ENCODE measurements at places on chromosomes 5 and 9.

DNA sequence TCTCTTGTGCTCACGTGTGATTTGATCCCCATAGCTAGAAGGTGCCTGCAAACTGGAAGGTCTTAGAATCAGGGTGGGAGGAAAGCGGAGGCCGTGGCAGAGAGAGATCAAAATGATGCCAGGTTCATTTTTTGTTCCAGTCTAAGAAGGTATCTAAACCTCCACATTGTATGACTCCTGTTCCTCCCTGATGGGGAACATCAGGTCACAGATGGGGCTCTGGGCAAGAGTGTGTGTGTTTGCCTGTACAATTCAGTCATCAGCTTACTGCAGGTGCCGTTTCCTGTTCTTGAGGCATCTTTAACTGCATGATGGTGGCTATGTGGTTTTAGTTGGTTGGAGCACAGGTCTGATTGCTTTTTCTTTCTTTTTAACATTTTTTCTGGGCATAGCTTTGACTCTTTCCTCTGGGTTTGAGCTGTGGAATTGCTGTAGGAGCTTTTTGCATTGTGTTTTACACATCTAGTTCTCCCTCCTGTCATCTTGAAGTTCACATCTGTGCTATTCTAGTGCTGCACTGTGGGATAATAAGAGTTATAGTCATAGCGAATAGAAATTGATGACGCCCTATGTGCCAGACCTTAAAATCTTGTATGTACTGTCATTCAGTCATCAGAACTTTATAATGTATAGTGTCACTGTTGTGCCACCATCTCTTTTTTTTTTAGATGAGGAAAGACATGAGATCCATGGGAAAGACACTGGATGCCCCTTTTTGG, 30.8 kb downstream of the ARHGAP26 start:
- H3K27ac ChIP-seq, result peak overlapping the region; percentile 71
- no peaks in the 10 kb centered on the region for H3K27me3 ChIP-seq
- H3K4me3 ChIP-seq, result peak overlapping the region; percentile 27
- peak; percentile 74 for DNase-seq
- H3K36me3 ChIP-seq, result no peaks in the 10 kb centered on the region

GRCh38 chr9:82466616-82467260, 478.2 kb downstream of the SPATA31D1 start:
- no peaks in the 10 kb centered on the region for H3K4me1 ChIP-seq
- H3K4me3 ChIP-seq, result no peak overlapping the region
- no peak for DNase-seq

DNA sequence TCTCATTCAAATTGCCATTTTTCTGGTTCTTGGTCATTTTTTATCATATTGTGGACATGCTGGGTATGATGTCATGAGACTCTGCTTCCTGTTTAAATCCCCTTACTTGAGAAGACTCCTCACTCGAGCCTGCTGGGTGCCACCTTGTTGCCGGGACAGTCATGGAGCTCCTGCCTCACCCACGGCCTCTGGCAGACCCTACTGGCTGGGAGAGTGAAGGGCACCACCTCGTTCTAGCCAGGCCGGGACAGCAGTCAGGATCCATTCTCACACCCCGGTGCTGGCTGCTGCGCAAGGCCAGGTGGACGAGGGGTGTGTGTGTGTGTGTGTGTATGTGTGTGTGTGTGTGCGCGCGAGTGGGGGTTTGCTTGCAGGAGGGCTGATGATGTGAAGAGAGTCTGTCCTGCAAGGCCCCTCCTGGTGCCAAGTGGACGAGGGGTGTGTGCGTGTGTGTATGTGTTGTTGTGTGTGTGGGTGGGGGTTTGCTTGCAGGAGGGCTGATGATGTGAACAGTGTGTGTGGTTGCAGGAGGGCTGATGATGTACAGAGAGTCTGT, 4.4 kb downstream of the CEP72 start:
- no peak overlapping the region for H3K27ac ChIP-seq
- H3K4me1 ChIP-seq, result no peaks in the 10 kb centered on the region
- peaks cover 9% of the 10 kb centered on the region for H3K36me3 ChIP-seq
- DNase-seq, result no peak

DNA sequence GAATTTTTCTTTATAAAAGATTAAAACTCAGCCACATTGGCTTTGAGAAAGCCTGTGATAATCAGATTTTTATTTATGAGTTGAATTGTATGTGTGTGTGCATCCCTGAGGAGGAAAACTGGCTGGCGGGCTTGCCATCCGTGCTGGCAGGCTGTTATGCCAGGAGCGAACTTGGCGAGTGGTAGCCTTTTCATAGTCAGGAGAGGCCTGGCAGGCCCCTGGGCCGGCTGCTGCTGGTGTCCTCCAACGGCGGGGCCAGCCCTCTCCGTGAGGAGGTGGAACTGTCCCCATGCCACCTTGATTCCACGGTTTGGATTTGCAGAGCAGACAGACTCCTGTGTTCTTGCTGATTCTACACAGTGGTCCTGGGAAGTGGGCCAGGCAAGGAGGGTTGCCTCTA, 43.3 kb downstream of the ZNF618 start:
- no peak for DNase-seq
- H3K4me3 ChIP-seq, result no peak overlapping the region
- H3K4me1 ChIP-seq, result no peaks in the 10 kb centered on the region
- no peaks in the 10 kb centered on the region for H3K36me3 ChIP-seq
- H3K27me3 ChIP-seq, result no peaks in the 10 kb centered on the region

GRCh38 chr5:169181814-169182213, 119.1 kb downstream of the SLIT3 start:
- no peaks in the 10 kb centered on the region for H3K36me3 ChIP-seq
- no peak overlapping the region for H3K4me3 ChIP-seq
- H3K27ac ChIP-seq, result no peak overlapping the region
- H3K4me1 ChIP-seq, result no peaks in the 10 kb centered on the region

GRCh38 chr5:39186722-39187539, 32.4 kb downstream of the FYB1 start:
- DNase-seq, result no peak
- peaks cover 77% of the 10 kb centered on the region for H3K4me1 ChIP-seq
- no peaks in the 10 kb centered on the region for H3K27me3 ChIP-seq
- peak overlapping the region; percentile 72 for H3K27ac ChIP-seq
- H3K36me3 ChIP-seq, result no peaks in the 10 kb centered on the region

GRCh38 chr5:125597338-125597737, 825.9 kb upstream of the GRAMD2B start:
- DNase-seq, result no peak
- no peaks in the 10 kb centered on the region for H3K36me3 ChIP-seq
- H3K4me1 ChIP-seq, result no peaks in the 10 kb centered on the region
- no peak overlapping the region for H3K4me3 ChIP-seq

GRCh38 chr5:144219869-144220268, 49.2 kb downstream of the KCTD16 start:
- no peaks in the 10 kb centered on the region for H3K27me3 ChIP-seq
- DNase-seq, result no peak
- H3K36me3 ChIP-seq, result no peaks in the 10 kb centered on the region

DNA sequence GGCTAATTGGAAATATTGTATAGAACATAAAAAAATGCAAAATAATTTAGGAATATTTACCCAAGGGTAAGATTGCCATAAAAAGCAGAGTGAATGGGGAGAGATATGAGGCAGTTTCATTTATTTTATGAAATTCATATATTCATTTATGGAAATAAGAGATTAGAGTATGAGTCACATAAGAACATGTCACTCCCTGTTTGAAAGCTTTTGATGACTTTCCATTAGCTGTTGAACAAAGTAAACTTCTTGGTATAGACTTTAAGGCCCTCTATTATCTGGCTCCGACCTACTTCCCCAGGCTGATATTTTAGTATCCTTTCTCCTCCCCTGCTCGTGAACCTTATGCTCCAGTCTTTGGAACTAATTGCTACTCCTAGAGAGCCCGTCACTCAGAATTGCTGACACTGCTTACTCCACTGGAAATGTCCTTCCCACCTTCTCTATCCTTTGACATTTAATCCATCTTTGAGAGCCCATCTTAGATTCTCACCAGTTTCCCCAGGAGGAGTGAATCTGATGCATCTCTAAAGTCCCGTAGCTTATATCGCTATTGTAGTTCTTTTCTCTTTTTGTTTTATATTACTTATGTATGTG, 8.9 kb upstream of the ACTBL2 start:
- H3K36me3 ChIP-seq, result no peaks in the 10 kb centered on the region
- DNase-seq, result no peak
- H3K4me1 ChIP-seq, result peaks cover 18% of the 10 kb centered on the region
- H3K27me3 ChIP-seq, result no peaks in the 10 kb centered on the region
- no peak overlapping the region for H3K27ac ChIP-seq

DNA sequence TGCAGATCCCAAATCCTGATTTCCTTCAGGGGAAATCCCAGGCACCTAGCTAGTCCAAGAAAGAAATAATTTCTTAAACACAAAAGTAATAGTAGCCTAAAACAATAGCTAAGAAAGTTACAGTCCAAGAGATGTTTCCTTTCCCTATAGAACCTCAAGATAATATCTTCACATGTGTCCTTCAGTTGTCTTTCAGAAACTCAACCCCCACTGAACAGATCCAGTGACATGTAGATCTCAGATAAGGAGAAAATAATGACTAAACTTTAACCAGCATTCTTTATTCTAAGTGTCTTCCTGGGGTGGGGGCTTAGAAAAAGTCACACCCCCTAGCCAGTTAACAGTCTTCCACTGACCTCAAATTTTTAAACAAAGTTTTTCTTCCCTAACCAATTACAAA, 131.3 kb upstream of the ADRA1B start:
- H3K27me3 ChIP-seq, result peaks cover 11% of the 10 kb centered on the region
- no peak overlapping the region for H3K4me3 ChIP-seq
- no peaks in the 10 kb centered on the region for H3K4me1 ChIP-seq
- no peak overlapping the region for H3K27ac ChIP-seq
- DNase-seq, result no peak
- H3K36me3 ChIP-seq, result no peaks in the 10 kb centered on the region

- H3K27me3 ChIP-seq, result no peaks in the 10 kb centered on the region
- DNase-seq, result no peak
- H3K36me3 ChIP-seq, result no peaks in the 10 kb centered on the region
- H3K4me3 ChIP-seq, result no peak overlapping the region
- H3K27ac ChIP-seq, result no peak overlapping the region
Measured at GRCh38 chr9:1939926-1940368, 75.2 kb upstream of the SMARCA2 start.

GRCh38 chr9:126232461-126232860, 94.2 kb upstream of the MVB12B start:
- DNase-seq, result no peak
- no peak overlapping the region for H3K4me3 ChIP-seq
- no peak overlapping the region for H3K27ac ChIP-seq
- peaks cover 42% of the 10 kb centered on the region for H3K27me3 ChIP-seq
- H3K36me3 ChIP-seq, result no peaks in the 10 kb centered on the region

DNA sequence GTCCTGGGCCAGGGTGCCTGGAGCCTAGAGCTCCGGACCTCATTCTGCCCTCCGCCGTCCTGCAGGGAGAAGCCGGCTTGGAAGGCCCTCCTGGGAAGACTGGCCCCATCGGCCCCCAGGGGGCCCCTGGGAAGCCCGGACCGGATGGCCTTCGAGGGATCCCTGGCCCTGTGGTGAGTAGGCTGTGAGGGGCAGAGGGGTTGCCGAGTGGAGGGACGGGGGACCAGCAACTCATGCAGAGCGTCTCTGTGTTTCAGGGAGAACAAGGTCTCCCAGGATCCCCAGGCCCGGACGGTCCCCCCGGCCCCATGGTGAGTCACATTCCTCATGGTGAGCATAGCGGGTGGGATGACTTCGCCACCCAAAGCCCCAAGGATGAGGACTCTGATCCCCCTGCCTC, 62.0 kb upstream of the FCN2 start:
- no peaks in the 10 kb centered on the region for H3K27me3 ChIP-seq
- H3K27ac ChIP-seq, result no peak overlapping the region
- H3K4me1 ChIP-seq, result no peaks in the 10 kb centered on the region
- no peak overlapping the region for H3K4me3 ChIP-seq

DNA sequence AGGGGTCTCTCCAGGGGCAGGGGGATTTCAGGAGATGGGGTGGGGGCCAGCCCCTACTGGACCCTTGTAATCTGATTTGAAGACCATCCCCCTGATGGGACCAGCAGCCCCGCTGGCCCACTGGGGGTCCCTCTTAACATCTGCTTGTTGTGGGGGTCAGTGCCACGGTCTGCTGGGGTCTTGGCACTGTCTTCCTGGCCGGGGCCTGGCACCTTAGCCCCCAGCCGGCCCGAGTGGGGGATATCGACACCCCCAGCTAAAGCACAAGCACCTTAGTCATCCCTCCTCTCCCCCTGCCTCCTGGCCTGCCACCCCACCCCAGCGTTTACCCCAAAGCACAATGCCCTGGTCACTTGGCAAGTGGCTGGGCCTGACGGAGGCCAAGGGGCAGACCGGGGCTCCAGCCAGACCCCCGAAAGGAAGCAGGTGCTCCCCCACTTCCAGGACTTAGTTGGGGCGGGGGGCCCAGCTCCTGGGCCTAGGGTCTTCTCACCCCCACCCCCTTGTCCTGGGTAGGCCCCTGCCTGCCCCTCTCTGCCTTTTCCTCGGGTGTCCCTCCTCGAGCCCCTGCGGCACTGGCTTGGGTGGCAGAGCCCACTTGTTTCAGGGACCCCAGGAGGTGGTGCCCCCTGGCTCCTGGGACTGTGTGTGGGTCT, 1.4 kb upstream of the NFX1 start:
- H3K36me3 ChIP-seq, result peaks cover 3% of the 10 kb centered on the region
- no peak for DNase-seq
- peaks cover 44% of the 10 kb centered on the region for H3K4me1 ChIP-seq
- H3K4me3 ChIP-seq, result peak overlapping the region; percentile 88
- peak overlapping the region; percentile 100 for H3K27ac ChIP-seq

DNA sequence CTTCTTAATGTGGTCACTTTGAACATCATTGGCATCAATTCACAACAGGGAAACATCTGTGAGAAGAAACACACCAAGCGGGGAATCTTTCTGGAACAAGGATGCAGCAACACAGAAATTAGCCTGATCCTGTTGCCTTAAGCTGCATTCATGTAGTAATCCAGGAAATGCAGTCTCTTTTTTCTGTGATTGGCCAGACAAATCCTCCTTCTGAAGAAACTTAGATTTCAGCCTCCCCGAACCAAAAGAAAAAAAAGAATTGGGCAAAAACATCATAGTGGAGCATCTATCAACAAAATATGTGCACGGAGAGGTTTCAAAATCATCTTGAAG, 7.2 kb upstream of the XPA start:
- H3K27ac ChIP-seq, result no peak overlapping the region
- H3K27me3 ChIP-seq, result peaks cover 12% of the 10 kb centered on the region
- H3K36me3 ChIP-seq, result no peaks in the 10 kb centered on the region

- no peaks in the 10 kb centered on the region for H3K36me3 ChIP-seq
- H3K4me1 ChIP-seq, result no peaks in the 10 kb centered on the region
- no peaks in the 10 kb centered on the region for H3K27me3 ChIP-seq
- no peak overlapping the region for H3K27ac ChIP-seq
- DNase-seq, result no peak
Measured at GRCh38 chr9:94780516-94780950, 54.0 kb downstream of the AOPEP start.

DNA sequence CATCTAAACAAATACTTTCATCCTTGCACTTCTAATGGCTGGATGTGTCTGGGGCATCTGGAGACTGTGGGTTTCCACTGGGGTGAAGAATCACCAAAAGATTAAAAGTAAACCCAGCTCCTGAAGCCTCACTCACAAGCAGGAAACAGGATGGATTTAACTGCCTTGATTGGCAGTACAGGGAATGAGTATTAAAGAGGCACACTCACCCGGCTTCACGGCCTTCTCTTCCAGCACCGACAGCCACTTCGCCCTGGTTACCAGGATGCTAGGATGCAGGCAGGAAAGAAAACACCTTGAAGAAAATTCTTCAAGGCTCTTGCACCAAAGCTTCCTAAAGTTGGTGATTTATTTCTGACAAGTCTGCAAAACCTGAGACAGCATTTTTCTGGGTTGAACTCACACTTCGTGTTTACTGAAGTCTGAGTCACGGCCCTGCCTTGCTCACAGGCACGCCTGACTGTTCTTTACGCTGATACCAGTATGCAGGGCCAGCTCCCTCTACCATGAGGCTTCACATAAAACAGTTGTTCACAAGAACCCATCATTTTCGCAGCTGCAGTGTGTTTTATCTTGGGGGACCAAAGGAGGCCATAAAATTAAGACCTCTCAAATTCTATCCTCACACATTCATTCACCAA, 56.5 kb upstream of the ZNF354A start:
- H3K4me3 ChIP-seq, result no peak overlapping the region
- no peaks in the 10 kb centered on the region for H3K27me3 ChIP-seq
- DNase-seq, result no peak
- no peaks in the 10 kb centered on the region for H3K4me1 ChIP-seq
- no peaks in the 10 kb centered on the region for H3K36me3 ChIP-seq

Data from T-cell (primary cell).